Transverse colon (tissue), 4 donors: ENCODE measurements at places on chromosomes 2 and 18. TPM values are rescaled to one million over a fixed set of nuclear protein-coding genes. Genes with fewer than 3 reads are reported as not detected.

The ADGRF3 gene
- total RNA-seq = not detected

The CD28 gene
- not detected for total RNA-seq

The SH3YL1 gene
- 101 TPM for total RNA-seq

The KDM3A gene
- total RNA-seq = 173 TPM

DNA sequence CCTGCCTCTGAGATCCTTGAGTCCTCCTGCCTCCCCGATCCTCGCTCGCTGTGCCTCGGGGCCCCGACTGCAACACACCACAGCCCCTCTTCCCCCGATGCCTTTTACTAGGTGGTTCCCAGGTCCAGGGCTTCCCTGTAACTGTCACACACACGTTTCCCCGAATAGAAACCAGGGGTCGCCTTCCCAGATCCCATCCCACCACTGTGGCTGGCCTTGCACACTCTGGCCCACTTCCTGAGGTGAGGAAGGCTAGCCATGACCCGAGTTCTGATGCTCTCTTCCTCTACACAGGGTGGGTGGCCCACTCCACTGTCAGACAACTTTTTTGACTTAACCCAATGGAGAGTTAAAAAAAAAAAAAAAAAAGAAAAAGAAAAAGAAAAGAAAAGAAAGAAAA is 139.6 kb upstream of the ASB18 start:
- DNase-seq = no peak
